ENCODE measurements at places on chromosomes 2 and 18.

DNA sequence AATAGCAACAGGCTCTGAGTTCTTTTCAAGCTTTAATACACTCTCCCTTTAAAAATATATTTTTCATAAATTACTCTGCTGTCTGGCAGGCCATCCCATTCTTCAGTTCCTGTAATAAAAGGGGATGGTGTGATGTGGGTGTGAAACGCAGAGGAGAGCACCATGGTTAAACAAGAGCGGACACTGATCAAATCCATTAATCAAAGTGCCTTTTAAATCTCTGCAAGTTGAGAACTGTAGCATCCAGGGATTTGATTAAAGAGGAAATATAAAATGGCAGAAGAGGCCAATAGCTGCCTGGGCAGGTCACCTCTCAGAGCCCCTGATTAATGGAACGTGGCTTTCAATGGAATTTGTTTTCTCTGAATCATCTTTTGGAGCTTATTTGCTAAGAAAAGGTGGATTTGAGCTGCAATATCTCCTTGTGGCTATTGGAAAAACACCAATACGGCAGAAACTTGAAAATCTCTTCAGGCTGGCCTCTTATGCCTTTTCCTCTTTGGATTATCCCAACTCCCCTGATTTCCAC is 96.9 kb downstream of the ACTR3 start:
- DNase-seq, result no peak

- DNase-seq, result no peak
Observed at GRCh38 chr18:63082366-63083019, 237.1 kb downstream of the BCL2 start.

DNA sequence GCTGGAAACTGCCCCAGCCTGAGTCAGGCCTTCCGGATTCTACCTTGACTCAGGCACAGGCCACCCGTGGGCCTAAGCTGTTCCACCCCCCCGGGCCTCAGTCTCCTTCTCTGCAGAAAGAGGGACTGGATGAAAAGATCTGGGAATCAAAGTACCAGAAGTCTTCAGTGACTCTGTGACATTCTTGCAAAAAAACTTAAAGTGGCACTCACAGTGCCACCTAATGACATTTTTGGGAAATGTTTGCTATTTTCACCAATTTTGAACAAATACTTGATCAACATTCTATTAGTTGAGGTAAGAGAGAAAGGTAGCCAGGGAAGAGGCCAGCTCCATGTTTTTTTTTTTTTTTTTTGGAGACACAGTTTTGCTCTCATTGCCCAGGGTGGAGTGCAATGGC is 48.3 kb upstream of the ACAA2 start:
- DNase-seq, result no peak

GRCh38 chr2:16026816-16027501 is 86.6 kb downstream of the MYCN start:
- no peak for DNase-seq

GRCh38 chr2:30334762-30335363 is 103.5 kb downstream of the LBH start:
- DNase-seq, result no peak
